SW 1271 (cell line): ENCODE measurements at places on chromosomes 3 and 15.

- DNase-seq: peak; percentile 75
Measured at GRCh38 chr3:139427283-139428060, 38.0 kb upstream of the COPB2 start.

DNA sequence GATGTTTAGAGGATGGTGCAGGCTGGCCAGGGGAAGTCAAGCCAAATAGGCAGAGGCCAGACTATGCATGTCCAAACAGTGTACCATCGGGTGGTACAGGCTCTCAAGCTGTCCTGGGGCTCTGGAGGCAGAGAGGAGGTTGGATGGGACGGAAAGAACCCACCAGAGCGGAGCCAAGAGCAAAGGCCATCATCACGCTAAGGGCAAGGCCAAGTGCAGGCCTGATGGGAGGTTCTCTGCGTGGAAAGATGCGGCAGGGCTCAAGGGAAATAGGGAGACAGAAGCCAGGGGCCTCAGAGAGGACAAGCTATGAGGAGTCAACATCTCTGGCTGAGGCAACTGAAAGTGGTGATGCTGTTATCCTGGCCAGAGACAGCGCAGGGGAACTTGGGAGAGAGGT is 102.7 kb downstream of the ASB7 start:
- no peak for DNase-seq

DNA sequence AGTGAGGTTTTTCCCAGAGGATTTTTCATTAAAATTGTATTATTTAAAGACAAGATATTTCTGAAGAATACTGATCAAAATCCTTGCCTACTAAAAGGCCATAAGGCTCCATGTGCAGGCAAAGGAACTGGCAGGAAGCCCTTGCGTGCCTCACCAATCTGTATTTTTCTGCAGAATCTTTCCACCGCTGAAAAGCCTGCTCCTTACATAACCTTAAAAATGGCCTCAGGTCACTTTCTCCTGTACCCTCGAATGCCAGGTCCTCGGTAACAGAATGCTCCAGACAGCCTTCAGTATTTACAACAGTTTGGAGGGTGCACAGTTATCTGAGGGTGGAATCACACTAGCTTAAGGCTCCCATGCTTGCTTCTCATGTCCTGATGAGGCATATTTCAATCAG is 3.2 kb downstream of the MORC1 start:
- DNase-seq: no peak

DNA sequence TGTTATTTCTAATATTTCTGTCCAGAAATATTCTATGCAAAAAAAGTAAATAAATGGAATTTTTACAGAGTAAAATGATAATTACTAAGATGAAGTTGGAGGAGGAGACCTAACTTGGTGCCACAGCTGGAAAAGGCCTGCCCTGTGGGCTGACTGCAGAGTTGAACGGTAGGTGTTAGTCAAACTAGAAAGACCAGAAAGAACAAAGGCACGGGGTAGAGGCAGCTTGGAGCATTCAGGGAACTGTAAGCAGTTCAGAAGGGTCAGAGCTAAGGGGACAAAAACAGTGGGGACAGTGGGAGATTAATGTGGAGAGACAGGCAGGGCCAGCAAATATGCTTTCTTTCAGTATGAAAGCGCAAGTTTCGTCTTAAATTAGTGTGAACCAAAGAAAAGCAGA is 39.3 kb upstream of the PTPRG start:
- DNase-seq: no peak

DNA sequence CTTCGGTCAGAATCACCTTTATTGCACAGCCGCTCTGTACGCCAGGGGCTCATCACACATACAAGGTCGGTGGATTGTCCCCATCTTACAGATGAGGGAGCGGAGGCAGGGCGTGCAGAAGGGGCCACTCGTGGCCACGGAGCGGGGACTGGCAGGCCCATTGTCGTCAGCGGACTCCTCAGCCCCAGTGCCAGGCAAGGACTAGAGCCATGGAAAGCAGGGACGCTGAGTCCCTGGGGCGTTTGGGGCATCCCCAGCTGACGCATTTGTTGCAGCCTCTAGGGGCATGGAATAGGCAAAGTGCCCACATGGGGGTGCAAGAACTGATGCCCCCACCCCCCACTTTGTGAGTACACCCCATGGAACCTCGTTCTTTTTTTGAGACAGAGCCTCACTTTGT is 29.8 kb upstream of the FURIN start:
- DNase-seq: no peak

- no peak for DNase-seq
Measured at GRCh38 chr15:91668370-91668769, 185.1 kb upstream of the SLCO3A1 start.

DNA sequence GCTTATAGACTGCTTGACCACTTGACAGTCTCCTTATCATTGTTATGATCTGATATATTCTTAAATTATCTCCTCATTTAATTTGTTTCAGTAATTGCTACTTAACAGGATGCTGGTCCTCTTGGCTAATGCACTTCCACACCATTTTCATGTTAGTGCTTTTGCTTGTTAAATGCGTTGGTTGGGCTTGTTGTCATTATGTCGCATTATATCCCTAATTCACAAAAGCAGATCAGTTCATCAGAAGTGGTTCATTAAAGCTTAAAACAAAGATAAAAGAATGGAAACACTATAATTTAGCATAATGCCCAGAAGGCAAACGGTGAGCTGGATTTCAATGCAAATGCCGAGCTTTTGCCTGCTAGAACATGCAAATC is 17.1 kb upstream of the EHHADH start:
- DNase-seq: no peak

GRCh38 chr3:160758929-160759577 is 3.0 kb downstream of the PPM1L start:
- no peak for DNase-seq

GRCh38 chr15:35540885-35541284 is 5.1 kb downstream of the DPH6 start:
- DNase-seq: no peak

DNA sequence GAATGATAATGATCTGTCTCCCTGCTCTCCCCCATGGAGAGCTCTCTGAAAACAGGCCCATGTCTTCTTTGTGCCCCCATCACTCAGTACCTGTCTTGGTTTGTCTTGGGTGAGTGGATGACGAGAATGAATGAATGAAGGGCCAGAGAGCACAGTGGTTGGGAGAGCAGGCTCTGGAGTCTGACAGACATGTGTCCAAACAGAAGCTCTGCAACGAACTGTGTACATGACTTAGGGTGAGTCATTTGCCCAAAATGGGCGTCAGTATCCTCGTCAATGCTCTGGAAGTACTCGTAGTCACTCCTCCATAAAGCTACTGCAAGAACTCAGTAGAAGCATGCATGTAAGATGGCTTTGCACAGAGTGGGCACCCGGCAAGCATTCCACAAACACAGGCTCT is 170.2 kb upstream of the TLE3 start:
- no peak for DNase-seq

DNA sequence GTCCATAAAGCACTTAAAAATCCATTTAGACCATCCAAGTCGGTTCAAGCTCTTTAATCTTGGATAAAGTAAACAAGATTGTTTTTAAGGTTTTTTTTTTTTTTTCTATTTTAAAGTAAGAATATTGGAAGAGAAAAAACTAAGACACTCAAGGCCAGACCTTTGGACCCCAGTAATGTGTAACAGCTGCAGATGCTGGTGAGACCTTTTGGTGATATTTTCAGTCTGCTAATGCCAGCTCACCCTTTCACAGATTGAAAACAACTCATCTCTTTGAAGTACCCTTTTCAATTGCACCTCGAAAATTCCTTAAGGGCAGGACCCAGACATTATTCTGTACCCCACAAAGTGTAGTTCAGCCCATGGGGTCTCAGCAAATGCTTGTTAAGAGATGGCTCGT is 260.7 kb upstream of the CTNNB1 start:
- DNase-seq: no peak

DNA sequence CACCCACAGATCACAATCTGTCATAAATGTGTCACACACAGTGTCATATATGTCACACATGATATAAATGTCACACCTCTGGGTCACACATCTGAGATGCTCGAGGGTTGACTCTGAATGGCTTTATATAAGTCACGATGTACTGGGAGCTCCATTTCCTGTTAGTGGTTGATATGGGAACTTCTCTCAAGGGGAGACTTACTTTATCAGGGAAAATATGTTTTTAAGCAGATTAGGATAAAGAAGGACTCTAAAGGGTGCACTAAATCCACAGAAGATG is 83.9 kb upstream of the MEF2A start:
- no peak for DNase-seq

DNA sequence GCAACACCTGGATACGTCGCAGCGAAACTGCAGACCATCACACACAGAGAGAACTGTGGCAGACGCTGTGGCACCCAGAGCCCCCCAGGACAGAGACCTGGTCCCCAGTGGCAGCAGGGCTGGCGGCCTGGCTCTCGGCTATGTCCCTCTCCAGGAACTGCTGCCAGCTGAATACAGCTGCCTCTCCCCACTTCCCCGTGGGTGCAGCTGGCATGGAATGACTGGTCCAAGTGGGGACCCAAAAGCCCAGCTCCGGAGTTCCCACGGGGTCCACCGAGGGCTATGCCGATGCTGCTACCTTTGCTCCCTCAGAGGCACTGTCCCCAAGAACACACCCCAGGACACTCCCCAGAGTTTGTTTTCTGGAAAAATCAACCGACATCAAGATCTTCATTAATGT is 67.8 kb upstream of the GATA2 start:
- no peak for DNase-seq

DNA sequence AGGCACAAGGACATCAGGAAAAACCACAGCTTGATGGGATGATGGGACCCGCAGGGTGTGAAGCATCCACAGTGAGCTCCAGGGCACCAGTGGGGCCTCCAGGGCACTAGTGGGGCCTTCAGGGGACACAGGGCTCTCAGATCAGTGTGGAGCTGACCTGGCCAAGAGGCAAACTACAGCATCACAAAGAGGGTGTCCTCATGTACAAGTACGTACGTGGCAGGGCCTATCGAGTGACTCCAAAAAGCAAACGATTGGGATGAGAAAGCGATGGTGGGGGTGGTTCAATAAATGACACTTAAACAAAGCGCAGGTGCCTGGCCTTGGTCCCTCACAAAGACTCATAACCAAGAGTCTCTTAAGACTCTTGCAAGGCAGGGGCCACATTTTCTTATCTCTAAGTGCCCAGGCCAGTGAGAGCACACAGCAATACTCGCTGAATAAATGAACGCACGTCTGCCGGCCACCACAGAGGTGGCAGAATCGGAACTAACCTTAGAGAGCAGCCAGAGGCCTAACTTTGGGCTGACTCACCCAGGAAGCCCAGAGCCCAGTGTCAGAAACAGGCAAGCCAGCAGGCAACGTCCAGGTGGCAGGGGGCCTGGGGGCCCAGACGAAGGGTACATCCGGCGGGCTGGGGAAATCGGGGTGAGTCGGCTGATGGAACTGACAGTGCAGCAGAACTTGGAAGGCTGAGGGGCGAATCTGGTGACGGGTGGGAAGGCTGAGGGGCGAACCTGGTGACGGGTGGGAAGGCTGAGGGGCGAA is 8.7 kb downstream of the PCSK6 start:
- no peak for DNase-seq

DNA sequence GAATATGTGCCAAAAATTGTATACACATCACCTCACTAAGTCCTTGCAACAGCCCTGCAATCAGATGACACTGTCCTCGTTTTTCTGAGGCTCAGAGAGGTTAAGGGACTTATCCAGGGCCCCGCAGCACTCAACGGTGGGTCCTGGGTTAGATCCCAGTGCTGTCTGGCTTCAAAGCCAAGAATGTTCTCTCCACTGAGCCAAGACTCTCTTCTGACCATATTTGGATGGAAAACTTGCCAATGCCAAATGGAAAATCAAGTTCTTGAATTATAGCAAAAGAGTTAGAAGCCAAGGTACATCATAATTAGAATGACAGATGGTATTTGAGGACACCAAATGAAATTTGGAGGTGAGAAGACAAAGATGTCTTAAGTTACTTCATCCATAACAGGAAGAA is 75.9 kb downstream of the NCEH1 start:
- DNase-seq: no peak

GRCh38 chr3:21754839-21755238 is 3.8 kb upstream of the ZNF385D start:
- no peak for DNase-seq
